Forelimb muscle (tissue), 1 donor: ENCODE measurements at places on chromosomes 1 and 21. TPM values are rescaled to one million over a fixed set of nuclear protein-coding genes. Genes with fewer than 3 reads are reported as not detected.

Gene FGR
- 1.4 TPM for polyA plus RNA-seq

Gene CYYR1
- 12.0 TPM for polyA plus RNA-seq

Gene ITLN2
- not detected for polyA plus RNA-seq

Gene LMX1A
- polyA plus RNA-seq: 1.3 TPM

Gene CA6
- not detected for polyA plus RNA-seq

Gene TSPAN2
- 20.1 TPM for polyA plus RNA-seq

Gene AHCTF1
- 27.6 TPM for polyA plus RNA-seq

Gene TCEA3
- 366 TPM for polyA plus RNA-seq

Gene ADCY10
- polyA plus RNA-seq: 0.18 TPM

DNA sequence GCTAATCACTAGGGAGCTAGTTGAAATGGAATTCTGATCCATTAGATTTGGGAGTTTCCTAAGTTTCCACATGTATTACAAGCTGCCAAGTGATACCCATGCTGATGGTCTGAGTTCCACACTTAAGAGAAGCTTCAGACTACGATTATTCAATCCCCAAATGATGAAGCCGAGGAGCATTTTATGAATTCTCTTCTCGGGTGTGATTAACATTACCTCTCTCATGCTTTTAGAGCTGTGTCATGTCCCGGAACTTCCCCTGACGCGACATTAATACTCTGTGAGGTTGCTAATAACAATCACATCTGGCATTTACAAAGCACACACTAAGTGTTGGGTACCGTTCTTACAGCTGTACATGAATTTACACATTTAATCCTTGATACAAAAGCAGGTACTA, 63.0 kb downstream of the KCNJ15 start:
- DNase-seq: no peak

DNA sequence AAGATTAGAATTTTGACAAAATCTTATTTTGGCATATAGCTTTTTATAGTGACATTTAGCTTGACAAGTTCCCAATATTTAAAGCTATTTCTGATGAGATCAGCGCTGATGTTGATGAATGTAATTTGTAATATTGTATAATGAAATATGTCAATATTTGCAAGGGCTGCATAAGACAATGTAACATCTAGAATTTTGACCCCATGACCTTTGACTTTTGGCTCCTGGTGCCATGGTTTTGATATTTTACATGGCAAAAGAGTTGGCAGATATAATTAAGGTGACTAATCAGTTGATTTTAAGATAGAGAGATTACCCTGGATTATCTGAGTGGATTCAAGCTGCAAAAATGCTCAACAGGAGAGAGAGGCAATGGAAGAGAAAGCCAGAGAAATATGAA, 63.9 kb downstream of the DUSP10 start:
- no peak for DNase-seq

GRCh38 chr21:28200726-28201125, 792.0 kb downstream of the LTN1 start:
- no peak for DNase-seq

DNA sequence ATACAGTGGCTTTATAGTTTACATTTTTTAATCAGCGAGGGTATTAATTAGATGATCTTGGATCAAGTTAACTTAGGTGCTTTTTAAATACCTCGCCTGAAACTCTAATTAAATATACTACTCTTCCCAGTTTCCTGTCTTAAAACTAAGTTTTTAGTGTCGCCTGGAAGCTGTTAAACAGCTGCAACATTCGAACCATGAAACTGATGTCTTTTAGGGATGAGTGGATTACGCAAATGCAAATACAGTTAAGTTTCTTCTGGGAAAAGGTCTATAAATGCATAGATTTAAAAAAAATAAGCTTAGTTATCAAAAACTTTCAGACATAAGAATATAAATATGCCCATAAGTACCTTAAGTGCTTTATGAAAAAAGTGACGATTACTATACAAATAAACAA, 228.3 kb downstream of the PTPRC start:
- DNase-seq: peak; percentile 14

DNA sequence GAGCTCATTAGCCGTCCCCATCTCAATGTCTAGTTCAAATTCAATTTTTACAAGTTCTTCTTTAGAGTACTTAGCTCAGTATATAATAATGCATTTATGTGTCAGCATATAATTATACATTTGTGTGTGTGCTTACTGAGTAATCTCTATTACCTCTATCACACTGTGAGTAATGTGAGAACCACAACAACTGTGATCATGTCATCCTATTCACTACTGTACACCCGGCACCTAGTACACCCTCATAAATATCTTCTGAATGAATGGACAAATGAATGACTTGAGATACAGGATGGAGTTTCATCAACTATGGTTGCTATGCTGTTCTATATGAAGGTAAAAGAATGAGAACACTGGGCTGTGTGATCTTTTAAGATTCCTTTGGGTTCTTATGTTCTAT, 124.0 kb downstream of the GPATCH2 start:
- DNase-seq: no peak

DNA sequence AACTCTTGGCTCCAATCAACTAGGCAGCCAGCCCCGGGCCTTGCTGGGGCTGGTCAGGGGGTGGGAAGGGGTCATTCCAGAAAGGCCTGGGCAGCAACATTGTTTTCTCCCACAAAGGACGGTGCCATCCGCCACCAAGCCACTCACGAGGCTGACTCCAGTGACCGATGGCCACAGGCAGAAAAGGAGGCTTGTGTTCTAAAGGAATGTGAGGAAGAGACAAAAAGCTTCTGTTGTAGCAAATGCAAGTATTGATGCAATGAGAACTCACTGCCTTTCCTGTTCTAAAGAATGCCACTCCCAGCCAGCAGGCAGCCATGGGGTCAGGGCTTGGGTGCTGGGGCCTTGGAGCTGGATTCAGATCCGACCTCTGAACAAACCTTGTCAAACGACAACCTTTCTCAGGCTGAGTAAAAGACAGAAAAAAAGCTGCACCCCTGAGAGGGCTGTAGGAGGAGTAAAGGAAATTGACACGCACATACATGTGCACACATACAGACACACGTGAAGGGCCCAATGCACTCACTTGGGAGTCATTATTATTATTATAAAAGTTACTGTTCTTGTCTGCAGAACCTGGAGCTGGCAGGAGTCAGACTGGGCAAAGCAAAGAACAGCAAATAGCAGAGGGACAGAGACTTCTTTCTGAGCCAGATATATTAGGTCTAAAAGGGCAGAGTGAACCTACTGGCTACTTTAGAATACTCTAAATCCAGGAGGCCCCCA, 13.9 kb upstream of the PRMT2 start:
- no peak for DNase-seq

DNA sequence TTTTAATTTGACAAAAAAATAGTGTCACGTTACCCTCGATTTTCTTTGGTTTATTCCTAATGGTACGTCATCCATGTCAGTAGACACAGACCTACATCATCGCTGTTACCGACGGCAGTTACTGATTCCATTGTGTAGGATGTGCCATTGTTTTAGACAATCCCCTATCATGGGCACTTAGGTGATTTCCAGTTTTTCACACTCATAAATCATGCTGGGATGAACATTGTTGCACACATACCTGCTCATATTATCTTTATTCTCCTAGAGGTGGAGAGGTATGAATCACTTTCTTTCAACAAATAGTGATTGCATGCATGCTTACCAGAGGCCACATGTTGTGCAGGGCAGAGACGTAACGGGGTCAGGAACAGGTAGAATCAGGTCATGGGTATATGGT, 79.7 kb upstream of the EFHD2 start:
- no peak for DNase-seq

GRCh38 chr1:2313651-2314261, 77.6 kb downstream of the MORN1 start:
- DNase-seq: no peak

DNA sequence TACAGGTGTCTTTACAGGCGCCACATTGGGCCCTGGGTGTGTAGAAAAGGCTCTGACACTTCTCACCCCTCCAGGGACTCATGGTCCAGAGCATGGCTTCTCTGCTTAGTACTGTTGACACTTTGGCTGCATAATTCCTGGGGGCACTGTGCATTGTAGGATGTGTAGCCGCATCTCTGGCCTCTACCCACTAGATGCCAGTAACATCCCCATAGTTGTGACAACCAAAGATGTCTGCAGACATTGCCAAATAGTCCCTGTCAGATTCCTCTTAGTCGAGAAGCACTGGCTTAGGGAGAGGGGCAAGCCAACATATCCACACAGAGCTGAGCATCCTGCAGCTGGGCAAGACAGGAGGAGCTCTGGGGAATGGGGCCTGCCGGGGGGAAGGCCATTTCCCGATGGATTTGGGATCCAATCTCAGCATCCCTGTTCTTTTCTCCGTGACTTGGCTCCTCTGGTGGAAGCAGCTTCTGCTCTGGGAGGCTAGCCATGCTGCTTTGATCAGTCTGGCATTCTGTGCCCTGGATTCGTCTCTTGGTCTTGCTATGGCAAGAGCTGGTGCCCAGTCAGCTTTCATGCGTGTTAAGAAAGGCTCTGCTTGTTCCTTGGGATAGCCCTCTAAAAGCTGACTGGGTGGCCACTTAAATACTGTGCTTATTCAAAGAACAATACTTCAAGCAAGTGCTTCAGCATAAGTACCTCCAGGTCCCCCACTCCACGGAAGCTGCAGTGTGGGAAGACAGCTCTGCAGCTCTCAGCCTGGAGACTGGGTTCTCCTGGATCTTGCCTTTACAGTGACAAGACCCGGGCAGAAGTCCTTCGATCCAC, 38.3 kb upstream of the SCMH1 start:
- DNase-seq: no peak

GRCh38 chr1:170749959-170750358, 86.0 kb downstream of the PRRX1 start:
- no peak for DNase-seq

DNA sequence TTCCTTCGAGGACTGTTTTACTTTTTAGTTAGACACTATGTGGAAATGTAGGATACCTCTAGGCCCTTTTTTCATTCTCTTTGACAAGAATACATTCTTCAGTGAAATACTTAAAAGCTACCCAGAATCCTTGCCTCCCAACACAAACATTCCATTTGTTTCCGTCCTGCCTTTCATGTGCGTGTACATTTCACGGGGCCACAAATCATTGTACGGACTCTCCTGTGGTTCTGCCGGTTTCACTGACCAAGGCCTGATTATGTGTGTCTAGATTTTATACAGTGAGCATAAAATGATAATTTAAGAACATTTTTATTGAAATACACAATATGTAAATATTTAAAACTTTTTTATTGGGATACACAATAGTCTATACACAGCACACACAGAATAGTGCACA, 76.4 kb downstream of the RUNX3 start:
- DNase-seq: no peak

- no peak for DNase-seq
Measured at GRCh38 chr1:28887419-28887834, 26.9 kb upstream of the EPB41 start.

DNA sequence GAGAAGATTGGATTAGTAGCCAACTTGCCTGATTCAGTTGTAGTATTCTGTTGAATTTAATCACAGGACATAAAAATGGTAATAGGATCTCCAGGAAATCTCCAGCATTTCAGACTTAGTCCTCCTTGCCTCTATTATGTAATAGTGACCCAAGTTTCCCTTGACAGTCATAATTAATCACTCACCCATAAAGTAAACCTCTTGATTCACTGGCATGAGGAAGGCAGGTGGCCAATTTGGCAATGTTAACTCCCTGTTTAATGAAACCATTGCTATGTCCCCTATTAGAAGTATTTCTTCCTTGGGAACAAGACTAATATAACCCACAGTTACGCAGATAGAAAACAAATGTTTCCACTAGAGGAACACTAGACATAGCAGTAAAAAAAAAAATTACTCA, 604.8 kb upstream of the CXADR start:
- no peak for DNase-seq

GRCh38 chr1:209539576-209539975, 43.9 kb upstream of the CAMK1G start:
- DNase-seq: no peak

DNA sequence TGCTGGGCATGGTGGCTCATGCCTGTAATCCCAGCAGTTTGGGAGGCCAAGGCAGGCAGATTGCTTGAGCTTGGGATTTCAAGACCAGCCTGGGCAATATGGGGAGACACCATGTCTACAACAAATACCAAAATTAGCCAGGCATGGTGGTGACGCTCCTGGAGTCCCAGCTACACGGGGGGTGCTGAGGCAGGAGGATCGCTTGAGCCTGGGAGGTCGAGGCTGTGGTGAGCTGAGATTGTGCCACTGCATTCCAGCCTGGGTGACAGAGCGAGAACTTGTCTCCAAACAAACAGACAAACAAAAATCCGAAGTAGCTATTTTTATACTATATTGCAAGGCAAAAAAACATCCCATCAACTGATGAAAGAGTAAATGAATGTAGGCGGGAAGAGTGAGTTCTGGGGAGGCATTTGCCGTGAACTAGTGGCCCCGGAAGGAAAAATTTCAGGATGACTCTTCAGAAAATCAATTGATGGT, 40.6 kb downstream of the NCMAP start:
- no peak for DNase-seq

DNA sequence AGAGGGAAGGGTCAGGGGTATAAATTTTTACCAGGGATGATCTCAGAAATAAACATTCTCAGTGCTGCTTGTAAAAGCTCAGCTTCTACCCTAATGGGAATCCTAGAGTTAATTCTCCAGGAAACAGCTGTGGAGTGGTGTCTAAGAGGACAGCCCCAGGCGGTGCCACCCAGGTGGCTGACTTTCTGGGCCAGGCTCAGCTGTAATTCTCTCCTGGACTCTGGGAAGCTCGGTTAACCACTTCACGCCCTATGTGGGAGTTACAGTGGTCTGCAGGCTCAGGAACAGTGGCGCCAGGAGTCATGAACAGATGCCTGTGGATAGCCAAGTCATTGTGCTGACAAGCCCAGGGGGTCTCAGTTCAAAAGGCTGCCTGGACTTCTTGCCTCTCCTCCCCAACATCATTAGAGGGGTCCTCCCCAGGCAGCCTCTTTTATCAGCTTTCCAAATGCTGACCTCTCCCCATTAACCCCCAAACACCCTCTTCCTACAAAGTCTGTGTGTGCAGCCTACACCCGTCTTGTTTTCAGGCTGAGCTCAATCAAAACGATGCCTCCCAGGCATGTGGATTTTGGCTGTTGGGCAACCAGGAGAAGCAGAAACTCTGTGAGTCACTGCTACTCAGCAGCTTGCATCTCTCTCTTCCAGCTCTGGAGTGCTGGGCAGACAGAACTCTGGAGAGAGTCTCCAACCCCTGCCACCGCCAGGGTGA, 1.2 kb downstream of the HHIPL2 start:
- DNase-seq: no peak

- DNase-seq: no peak
Measured at GRCh38 chr1:229199261-229200243, 71.4 kb upstream of the RAB4A start.

- no peak for DNase-seq
Measured at GRCh38 chr1:200336901-200337391, 72.9 kb downstream of the ZNF281 start.
